B cell (primary cell): ENCODE measurements at places on chromosomes 4 and X. TPM values are rescaled to one million over a fixed set of nuclear protein-coding genes. Genes with fewer than 3 reads are reported as not detected.

The ASB9 gene
- not detected in 2 replicates for total RNA-seq

The EDA gene
- total RNA-seq = 0.24 and 1.2 TPM in 2 replicates

The USP26 gene
- total RNA-seq = not detected in 2 replicates

The ZFP92 gene
- 1.6 and 2.5 TPM in 2 replicates for total RNA-seq

The PAGE1 gene
- not detected in 2 replicates for total RNA-seq

The ETDB gene
- total RNA-seq = not detected in 2 replicates

The PNMA6A gene
- 0.20 and 0.39 TPM in 2 replicates for total RNA-seq

The SGCB gene
- 9.7 and 12.8 TPM in 2 replicates for total RNA-seq

The MID2 gene
- total RNA-seq = 4.2 and 5.8 TPM in 2 replicates

The GRK4 gene
- 1.5 and 2.3 TPM in 2 replicates for total RNA-seq

The HGFAC gene
- not detected in 2 replicates for total RNA-seq

The FGF5 gene
- total RNA-seq = not detected in 2 replicates

The LDB2 gene
- not detected in 2 replicates for total RNA-seq

The GJB1 gene
- total RNA-seq = not detected in 2 replicates

The SLC38A5 gene
- 14.8 and 15.1 TPM in 2 replicates for total RNA-seq

The MCF2 gene
- total RNA-seq = 0.39 and 0.73 TPM in 2 replicates

The TMEM185A gene
- 27.5 and 28.6 TPM in 2 replicates for total RNA-seq
